ENCODE measurements at places on chromosomes 7 and 10.
A peak's percentile ranks its signal among the peaks of the same experiment; 100 is the strongest.

GRCh38 chr10:9545073-9545472 is 1472.6 kb upstream of the CELF2 start:
- DNase-seq, result no peak

- no peak for DNase-seq
Observed at GRCh38 chr10:124097883-124098282, 4.5 kb upstream of the CHST15 start.

DNA sequence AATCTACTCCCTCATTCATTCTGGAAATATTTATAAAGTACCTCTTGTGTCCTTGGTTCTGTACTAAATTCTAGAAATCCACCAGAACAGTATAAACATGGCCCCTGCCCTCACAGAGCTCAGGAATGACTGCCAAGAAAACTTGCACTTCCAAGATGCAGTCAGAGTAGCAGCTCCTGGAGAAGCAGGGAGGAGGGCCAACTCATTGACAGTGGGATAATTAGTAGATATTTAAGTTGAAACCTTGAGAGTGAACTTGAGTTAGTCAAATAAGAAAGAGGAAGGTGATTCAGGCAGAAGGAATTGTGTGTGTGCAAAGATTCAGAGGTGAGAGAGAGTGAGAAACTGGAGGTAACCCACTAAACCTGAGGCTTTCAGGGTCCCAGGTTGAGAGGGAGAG is 182.2 kb upstream of the INHBA start:
- no peak for DNase-seq

- no peak for DNase-seq
Observed at GRCh38 chr10:11758527-11759236, 16.5 kb downstream of the ECHDC3 start.

GRCh38 chr10:17644485-17644943 is 563 bp downstream of the STAM start:
- DNase-seq, result no peak

- no peak for DNase-seq
Observed at GRCh38 chr7:94514140-94514889, 4.7 kb downstream of the CASD1 start.

- DNase-seq, result no peak
Observed at GRCh38 chr7:756928-757560, 30.0 kb upstream of the PRKAR1B start.

DNA sequence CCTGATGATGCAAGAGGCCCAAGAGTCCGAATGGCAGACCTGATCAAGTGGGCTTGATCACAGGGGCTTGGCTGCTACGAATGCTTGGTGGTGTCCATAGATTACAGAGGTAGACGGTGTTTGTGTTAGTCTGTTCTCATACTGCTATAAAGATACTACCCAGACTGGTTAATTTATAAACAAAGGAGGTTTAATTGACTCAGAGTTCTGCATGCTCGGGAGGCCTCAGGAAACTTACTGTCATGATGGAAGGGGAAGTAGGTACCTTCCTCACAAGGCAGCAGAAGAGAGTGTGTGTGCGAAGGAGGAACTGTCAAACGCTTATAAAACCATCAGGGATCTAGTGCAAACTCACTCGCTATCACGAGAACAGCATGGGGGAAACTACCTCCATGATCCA is 268.9 kb upstream of the KLF6 start:
- DNase-seq, result no peak

DNA sequence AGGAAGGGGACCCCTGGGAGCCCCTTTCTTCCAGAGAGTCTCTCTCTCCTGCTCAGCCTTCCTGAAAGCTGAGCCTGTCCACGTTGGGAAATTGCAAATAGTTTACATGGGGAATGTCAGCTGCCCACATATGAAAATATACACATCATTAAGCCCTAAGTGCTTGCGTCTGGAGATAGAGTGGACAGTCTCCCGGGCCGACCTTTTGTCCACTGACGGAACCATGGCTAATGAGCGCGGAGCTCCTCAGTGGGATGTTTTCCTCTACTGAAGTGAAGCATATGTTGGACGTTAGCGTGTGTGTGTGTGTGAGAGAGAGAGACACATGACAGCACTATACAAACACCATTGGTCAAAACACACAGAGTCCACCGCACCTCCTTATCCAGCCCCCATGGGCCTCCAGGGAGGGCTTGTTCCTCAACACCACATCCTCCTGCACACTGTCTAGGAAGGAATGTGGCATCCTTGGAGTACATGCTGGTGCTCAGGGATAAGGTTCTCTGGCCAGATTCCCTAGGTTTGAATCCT is 128.4 kb downstream of the RGS10 start:
- DNase-seq, result no peak

GRCh38 chr7:69517985-69518704 is 80.1 kb upstream of the AUTS2 start:
- DNase-seq, result no peak

DNA sequence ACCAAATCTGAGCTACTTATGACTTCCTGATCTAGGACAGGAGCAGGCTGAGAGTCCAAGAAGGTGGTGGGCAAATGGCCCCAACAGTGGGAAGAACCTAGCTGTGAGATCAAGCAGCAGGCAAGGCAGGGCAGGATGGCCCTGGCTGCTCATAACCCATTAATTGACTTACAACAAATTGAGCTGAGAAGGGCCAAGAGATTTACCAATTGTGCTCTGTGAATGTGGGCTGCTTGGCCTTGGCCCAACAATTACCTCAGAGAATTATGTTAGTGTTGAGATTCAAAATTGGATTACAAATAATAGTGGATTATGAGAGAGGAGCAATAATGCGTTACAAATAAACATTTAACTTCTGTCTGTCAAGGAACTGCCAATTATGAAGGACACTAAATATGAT is 956.5 kb downstream of the KCNMA1 start:
- DNase-seq, result no peak

DNA sequence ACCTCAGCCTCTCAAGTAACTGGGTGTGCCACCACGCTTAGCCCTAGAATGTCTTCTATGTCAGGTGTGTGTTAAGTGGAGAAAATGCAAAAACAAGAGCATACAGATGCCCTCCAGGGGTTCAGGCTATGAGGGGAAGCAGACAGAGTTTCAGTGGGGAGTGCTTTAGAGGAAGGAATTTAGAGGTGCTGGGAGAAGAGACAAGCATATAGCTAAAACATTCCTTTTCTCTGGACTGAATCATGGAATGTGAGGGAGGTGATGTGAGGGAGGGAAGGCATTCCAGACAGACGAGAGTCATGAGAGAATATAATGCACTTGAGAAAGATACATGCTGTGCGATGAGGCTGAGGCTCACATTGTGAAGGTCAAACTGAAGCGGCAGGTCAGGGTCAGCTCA is 6.6 kb upstream of the ZNF786 start:
- no peak for DNase-seq

DNA sequence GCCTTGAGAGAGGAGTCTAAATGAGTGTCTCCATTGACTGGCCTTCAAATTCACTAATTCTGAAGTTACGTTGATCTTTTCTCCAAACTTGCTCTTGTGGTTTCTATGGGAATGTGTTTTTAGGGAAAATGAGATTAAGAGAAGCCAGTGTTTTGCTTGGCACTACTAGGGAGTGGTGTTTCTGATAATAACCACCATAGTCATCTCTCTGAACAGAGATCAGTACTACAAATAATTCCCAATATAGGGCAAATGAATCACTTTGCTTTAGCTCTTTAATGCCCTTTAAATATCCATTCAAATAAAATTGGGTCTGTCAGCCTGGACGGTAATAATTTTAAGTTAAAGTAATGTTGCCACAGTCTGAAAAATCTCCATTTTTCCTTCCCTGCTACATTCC is 90.8 kb downstream of the NRF1 start:
- DNase-seq, result no peak

GRCh38 chr7:113806633-113807327 is 112.0 kb downstream of the PPP1R3A start:
- no peak for DNase-seq

- DNase-seq, result no peak
Observed at GRCh38 chr7:40095695-40096327, 38.6 kb downstream of the MPLKIP start.

GRCh38 chr7:73437091-73437490 is 3.5 kb downstream of the FZD9 start:
- DNase-seq, result no peak

DNA sequence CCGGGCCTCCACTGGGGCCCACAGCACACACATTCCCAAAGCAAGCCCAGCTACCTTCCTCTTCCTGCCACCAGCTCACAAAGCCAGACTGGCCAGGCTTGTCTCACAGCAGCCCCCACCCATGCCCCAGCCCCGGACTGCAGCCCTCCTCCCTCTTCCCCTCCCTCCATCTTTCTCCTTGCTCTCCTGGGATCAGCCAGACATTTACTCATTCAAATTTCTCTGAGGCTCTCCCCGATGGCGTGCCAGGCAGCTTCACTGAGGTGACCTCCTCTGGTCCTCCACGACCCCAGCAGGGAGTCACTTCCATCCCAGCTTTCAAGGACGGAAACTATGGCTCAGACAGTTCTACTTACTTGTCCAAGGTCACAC is 187.5 kb downstream of the GRID1 start:
- no peak for DNase-seq

- no peak for DNase-seq
Observed at GRCh38 chr10:129770286-129770685, 193.8 kb downstream of the EBF3 start.

GRCh38 chr7:158386866-158387545 is 200.6 kb downstream of the PTPRN2 start:
- DNase-seq, result no peak

DNA sequence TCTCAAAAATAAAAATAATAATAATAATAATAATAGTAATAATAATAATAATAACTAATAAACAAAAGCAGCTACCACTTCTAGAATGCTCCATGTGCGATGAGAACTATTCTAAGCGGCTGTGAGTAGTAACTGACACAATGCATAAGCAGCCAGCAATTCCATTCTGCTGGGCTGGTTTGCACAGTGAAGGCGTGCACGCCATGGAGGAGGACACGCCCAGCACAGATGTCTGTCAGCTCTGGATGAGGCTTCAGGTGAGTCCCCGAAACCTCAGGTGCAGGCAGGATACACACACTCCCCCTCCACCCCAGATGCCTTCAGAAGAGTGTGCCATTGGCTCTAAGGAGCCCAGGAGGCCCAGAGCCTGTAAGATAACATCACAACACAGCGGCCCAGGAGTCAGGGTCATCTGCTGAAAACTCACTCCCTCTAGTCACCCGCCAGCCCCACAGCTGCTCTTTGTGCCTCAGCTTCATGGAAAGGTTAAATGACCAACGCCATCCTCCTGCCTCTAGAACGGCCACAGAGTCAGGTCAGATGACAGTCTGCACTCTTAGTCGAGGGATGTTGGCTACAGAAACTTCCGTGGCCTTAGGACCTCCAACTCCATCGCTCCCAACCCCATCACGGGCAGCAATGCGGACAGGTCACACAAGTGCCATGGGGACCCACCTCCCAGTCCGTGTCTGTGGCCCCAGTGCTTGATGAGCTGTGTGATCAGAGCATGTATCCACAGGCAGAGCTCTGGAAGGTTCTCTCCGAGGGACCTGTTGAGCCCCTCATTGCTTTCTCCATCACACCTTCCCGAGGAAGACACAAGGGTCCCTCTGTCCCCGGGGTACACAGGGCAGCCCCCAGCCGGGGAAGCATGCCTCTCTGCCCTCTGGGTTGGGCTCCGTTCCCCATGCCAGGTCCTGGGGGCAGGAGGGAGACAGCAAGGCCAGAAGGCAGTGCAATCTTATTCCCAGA is 103.9 kb downstream of the CTBP2 start:
- DNase-seq, result no peak

- no peak for DNase-seq
Observed at GRCh38 chr7:64581926-64582894, 19.3 kb upstream of the ZNF680 start.

DNA sequence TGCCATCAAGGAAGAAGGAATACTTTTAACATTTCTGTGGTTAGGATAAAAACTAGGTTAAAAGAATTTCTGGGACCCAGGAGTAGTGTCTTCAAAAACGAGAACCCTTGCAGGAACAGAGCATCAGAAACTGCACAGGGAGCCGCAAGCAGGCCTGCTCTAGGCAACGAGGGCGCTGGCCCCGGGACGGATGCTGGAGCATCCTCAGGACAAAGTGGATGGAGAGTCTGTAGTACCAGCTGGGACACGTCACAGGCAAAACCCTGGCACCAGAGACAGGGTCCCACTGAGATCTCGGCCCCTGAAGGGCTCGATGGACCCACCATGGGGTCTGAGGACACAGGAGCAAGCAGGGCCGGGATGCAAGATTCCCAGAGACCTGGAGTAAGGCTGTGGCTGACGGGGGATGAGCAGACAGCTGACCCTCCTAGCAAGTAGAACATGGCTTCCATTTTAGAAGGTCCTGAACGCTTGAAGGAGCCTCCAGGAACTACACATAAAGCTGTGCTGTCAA is 106.6 kb downstream of the GALNT11 start:
- DNase-seq, result no peak

DNA sequence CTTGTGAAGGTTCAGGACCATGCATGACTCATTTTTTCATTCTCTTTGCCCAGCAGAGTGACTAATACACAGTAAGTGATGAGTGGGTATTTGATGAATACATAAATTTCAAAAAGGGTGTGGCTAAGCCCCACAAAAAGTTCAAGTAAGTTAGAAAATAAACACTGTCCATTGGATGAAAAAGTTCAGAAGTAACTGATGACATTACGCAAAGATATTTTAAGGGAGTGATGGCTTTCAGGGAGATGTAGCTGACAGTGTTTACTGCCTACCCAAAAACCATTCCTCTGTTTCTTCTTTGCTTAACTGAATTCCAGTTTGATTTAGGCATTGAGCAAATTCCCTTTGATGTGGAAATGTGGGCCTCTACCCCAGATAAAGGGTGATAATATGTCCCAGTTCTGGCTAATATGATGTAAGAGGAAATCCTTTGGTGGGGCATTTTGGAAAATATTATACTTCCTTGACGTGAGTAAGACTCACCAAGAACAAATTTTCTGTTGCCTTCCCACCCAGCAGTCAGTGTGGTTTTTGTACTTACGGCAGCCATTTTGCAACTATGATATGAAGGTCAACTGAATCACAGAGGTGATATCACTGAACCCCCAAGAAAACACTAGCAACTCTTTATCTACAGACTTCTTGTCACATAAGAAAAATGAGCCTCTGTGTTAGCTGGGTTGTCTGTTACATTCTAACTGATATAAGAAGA is 29.0 kb upstream of the EBLN1 start:
- peak; percentile 13 for DNase-seq
